ENCODE measurements at places on chromosomes 4 and X.

DNA sequence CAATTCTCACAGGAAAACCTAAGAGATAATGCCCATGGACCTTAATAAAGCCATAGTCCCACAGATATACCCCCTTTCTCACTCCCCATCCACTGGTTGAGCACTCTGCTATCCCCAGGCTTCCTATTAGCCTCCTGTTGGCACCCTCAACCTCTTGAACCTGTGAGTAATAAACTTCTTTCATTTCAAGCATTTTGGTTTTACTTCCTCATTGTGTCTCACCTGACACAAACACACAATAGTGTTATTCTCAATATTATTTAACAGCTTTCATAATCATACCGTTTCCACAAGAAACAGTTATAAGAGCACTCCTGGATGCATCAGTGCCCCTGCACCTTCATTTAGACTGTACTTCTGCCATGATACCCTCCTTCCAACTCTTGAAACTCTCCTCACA, 56.8 kb downstream of the TRPC5 start:
- DNase-seq: no peak

GRCh38 chr4:174215961-174216680, 67.3 kb downstream of the FBXO8 start:
- no peak for DNase-seq

DNA sequence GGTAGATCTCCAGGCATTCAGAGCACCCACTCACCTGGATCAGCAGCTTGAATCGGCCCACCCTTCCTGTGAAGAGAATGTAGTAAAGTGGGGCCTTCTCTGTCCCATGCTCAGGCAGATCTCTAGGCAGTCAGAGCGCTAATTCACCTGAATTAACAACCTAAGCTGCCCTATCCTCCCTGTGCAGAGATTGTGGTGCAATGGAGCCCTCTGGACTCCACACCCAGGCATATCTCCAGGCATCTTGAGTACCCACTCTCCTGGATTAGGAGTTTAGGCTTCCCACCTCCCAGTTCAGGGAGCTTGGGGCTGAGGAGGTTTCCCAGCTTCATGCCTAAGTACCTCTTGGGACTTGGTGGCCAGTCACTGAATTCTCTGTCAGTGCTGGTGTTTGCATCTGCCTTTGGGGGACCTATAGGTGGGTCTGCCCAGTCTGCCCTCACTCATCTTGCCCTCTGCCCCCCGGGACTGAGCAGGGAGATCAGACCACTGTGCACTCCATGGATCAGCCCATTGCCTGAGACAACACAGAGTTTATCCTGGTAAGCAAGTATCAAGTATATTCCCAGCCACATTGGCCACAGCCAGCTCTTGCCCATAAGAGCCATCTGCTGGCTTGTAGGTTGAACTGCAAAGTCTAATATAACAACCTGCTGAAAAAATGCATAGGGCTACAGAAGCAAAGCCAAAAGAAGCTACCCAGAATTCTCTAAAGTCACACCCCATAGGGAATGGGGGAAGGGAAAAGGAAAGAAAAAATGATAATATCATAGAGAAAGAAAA, 372.9 kb downstream of the KLHL13 start:
- peak; percentile 17 for DNase-seq

DNA sequence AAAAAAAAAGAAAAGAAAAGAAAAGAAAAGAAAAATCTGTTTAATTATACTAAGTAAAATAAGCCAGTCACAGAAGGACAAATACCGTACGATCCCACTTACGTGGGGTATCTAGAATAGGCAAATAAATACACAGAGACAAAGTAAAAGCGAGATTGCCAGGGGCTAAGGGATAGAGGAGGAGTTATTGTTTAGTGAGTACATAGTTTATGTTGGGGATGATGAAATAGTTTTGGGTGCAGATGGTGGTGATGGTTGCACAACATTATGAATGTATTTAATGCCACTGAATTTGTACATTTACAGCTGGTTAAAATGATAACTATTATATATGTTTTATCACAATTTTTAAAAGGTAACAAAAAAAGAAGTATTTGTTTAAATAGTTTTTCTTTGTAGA, 7.1 kb downstream of the CA5B start:
- no peak for DNase-seq

DNA sequence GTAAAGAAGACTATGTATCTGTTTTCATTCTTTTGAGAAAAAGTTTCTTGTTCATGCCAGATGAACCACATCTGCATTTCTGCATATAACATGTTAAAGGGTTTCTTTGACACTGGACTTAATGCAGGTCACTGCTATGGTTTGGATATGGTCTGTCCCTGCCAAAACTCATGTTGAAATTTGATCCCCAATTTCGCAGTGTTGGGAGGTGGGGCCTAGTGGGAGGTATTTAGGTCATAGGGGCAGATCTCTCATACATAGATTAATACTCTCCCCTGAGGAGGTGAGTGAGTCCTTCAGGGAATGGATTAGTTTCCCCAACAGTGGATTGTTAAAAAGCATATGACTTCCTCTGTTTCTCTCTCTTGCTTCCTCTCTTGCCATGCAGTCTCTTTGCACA, 45.9 kb upstream of the TMEM33 start:
- no peak for DNase-seq

DNA sequence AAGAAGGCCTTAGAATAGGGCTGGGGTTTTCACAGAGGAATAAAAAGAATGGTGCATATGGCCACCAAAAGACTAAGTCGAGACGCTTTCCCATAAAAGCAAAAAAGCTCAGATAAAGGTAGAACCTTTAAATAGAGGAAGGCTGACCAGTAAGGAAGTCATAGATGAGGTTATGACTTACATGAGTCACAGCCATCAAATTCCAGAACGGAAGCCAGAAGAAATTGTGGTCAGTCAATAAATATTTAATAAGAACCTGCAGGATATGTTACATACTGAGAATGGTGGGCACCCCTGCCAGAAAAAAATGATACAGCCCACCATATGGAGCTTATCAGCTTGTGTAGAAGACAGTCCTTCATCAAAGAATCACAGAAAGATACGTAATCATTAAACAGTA, 120.1 kb downstream of the MANBA start:
- DNase-seq: no peak

DNA sequence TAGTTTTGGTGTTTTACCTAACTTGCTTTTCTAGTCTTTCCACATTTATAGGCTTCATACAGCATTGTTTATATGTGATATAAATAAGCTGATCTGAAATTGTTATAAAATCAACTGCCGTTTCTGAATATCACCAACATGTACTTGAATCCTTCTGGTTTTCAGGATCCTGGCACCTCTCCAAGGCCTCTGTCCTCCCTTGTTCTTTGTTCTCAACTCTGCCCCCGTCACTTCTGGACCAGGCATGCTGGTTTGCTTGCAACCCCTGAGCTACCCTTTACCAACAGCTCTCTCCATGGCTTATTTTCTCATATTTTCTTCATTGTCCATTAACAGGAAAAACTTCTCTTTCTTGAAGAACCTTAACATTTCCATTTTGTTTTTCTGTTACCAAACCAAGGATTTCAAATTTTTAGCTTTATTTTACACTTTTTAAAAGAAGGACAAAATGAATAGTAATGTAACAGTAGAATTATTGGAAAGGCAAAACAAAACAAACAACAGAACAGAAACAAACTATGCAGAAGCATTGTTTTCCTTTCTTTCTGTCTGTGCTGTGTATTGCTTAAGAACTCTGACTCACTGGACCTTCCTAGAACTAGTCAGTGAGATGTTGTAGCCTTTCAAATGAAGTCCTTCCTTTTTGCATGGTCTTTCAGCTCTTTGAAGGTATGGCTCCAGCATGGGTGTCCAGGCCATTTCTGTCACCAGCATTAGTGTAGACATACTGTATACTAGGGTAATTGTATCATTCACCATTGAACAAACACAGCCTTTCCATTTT, 44.8 kb downstream of the BANK1 start:
- peak; percentile 66 for DNase-seq

DNA sequence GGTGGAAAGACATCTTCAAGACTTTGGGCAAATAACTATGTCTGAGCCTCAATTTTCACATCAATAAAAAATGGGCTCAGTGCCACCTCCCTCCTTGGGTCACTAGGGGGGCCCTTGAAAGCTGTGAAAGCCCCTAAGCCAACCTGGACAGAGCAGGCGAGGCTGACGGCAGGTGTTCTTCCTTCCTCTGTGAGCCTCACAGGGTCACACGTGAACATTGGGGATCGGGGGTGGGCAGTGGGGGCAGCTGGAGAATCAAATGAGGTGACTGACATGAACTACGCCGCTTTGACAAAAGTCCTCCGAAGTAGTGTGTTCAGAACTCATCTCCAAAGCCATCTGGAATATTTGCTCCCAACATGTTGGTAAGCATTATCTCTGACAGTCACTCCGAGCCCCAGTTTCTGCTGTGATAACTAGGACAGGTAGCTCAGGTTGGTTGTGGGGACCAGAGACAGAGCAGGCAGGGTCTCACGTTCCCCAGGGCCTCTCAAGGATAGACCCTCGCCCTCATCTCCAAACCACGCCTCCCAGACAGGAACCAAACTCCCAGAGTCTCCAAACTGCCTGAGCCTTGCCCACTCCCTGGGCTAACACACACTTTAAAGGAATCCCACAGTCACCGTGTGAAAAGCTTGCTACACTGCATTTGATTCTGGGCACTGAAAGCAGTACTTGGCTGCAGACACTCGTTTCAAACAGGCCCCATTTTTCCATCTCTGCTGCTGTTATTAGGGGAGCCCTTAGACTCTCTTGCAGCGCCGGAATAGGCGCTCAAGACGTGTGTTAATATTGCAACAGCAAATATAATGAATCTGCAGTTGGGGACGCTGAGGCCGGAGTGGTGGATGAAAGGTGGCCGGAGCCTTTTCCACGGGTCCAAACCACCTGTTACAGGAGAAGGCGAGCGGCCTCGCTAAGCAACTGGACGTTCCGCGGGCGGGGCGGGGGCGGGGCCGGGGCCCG, 717 bp upstream of the WFS1 start:
- no peak for DNase-seq

DNA sequence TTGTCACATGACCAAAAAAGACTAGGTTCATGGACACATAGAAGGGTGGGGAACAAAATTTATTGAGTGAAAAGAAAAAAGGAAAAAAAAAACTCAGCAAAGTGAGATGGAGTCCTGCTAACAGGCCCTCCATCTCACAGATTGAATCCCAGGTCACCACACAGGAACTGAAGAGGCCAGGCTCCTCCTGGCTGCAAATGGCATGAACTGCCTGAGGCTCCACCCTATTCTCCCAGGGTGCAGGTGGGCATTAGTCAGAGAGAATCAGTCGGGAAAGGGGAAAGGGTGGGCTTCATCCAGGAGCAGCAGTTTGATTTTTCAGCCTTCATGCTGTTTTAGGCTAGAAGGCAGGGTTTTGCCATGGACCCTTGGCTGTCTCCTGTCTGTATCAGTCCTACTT, 128.5 kb upstream of the GRID2 start:
- DNase-seq: no peak

DNA sequence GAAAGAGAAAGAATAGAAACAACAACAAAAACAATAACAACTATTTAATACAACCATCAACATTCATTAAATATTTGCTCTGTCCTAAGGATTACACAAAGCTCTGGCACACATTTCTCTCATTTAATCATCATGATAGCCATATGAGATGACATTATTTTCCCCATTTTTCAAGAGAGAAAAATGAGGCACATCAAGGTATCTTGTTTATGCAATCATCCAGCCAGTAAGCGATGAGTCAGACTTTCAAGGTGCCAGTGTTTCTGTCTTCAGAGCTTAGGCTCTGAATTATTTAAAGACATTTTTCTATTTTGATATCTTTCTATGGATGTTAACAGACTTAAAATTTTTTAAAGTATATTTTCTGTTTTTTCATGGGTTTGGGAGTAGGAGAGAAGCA, 541.8 kb upstream of the SMIM31 start:
- DNase-seq: no peak

- no peak for DNase-seq
Measured at GRCh38 chrX:32281853-32282252, 929.5 kb downstream of the DMD start.

DNA sequence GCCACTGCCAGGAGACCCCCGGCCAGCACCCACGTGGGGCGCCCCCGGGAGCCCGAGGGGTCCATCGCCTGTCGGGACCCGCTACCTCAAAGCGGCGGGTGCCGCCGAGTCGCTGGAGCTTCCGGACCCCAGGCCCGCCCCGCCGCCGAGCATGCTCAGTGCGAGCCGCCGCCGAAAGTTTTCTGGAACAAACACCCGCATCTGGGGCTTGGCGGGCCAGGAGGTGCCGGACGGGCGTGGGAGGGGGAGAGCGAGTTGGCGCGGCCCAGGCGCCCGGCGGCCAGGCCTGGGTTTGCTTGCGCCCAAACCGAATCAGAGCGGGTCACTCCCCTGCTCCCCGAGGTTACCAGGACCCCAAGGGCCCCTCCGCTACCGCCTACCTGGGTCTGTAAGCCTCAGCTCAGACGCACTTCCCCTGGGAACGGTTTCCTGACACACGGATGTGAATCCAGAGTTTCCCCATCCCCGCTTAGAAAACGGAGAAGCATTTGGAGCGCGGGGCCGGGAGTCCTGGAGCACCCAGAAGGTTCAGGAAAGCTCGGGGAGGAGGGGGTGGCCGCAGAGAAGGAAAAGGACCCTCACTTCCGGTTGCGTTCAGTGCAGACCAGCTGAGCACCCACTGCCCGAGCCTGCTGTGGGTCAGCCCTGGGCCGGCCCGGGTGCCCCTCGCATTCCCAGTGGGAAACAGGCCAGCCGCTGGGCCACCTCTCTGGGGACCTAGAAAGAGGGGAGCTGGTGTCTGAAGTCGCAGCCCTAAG, at the start of gene EVC2:
Gene EVC2, minus strand, starts transcription at position 111 of the 758 bp plus-strand sequence. Its CDS starts 46 bp downstream, at position 65.
- no peak for DNase-seq

DNA sequence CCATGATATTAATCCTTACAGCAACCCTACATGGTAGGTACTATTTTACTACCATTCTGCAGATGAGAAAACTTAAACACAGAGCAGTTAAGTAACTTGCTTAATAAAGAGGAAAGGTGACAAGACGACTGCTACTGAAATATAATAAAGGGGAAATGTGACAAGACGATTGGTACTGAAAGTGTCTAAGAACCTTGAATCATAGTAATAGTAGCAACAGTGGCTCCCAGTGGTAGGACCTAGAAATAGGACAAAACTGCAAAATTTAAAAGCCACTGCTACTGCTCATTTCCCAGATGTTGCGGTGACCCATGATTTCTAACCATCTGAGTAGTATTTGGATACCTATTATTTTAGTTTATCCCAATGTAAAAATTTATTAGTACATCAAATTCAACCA, 89.5 kb downstream of the TASL start:
- DNase-seq: no peak

- DNase-seq: no peak
Measured at GRCh38 chr4:33067221-33067620, 2347.1 kb downstream of the PCDH7 start.

- no peak for DNase-seq
Measured at GRCh38 chr4:46900082-46900481, 9.0 kb downstream of the COX7B2 start.

All from LNCaP clone FGC (cell line).